ENCODE measurements at places on chromosomes 3 and 15. TPM values are rescaled to one million over a fixed set of nuclear protein-coding genes. Genes with fewer than 3 reads are reported as not detected.

DNA sequence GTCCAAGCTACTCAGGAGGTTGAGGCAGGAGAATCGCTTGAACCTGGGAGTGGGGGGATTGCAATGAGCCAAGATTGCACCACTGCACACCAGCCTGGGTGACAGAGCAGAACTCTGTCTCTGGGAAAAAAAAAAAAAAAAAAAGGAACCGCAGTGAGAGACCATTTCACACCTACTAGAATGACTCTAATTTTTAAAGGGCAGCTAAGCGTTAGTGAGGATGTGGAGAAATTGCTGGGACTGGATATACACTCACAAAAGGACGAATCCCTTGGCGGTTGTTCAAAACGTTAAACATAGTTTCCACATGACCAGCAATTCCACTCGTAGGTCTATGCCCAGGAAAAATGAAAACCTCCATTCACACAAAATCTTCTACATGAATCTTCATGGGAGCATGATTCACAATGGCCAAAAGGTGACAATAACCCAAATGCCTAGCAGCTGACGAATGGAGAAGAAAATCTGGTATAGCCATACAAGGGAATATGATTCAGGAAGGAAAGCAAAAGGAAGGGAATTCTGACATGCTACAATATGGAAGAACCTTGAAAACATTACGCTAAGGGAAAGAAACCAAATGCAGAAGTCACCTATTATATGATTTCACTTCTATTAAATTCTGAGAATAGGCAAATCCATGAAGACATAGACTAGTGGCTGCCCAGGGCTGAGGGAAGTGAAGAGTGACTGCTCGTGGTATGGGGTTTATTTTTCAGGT, 127.0 kb downstream of the CHSY1 start:
- DNase-seq, result peak; percentile 53

- DNase-seq, result no peak
Measured at GRCh38 chr3:137852391-137852830, 88.3 kb downstream of the SOX14 start.

- no peak for DNase-seq
Measured at GRCh38 chr15:93899817-93900216, 331.5 kb upstream of the MCTP2 start.

DNA sequence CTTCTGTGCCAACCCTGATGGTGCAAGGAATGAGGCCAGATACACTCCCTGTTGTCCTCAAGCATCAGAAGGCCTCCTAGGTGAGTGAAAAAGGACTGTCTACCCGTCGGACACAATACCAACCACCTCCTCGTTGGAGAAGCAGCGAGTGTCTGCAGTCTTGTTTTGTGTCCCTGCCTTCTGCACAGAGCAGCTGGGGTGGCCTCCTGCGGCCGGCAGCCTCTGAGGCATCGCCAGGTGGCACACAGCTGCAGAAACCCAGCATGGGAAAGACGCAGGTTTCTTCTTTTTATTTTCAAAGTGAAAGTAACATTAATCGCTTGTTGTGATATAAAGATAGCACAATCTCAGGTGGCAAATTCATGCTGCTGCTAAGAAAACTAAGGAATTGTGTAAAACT, 509.9 kb downstream of the OCA2 start:
- DNase-seq, result no peak

GRCh38 chr3:126390751-126391150, 4.0 kb upstream of the CFAP100 start:
- DNase-seq, result no peak

GRCh38 chr15:29822684-29823459, 604 bp upstream of the TJP1 start:
- DNase-seq, result peak; percentile 12

DNA sequence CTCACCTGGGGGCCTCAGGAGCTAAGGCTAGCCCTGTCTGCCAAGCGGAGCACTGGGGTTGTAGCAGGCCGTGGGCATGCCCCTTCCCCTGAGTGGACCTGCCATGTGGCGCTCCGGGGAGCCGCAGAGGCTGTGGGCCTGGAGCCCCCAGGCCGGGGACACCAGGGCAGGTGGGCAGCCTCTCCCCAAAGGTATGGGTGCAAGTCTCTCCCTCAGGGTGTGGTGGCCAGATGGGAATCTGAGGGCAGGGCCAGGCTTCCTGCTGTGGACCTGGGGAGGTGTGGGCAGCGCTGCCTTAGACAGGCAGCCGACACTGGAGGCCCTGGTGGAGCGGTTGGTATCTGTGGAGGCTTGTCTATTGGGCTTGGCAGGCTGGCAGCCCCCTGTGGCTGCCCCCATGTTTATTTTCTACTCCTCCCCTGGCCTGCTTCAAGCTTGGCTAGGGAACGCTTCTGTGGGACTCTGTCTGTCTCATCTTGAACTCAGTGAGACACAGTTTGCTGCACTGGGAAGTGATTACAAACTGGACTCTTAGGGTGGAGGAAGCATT, 5.9 kb downstream of the ACVR2B start:
- DNase-seq, result no peak

DNA sequence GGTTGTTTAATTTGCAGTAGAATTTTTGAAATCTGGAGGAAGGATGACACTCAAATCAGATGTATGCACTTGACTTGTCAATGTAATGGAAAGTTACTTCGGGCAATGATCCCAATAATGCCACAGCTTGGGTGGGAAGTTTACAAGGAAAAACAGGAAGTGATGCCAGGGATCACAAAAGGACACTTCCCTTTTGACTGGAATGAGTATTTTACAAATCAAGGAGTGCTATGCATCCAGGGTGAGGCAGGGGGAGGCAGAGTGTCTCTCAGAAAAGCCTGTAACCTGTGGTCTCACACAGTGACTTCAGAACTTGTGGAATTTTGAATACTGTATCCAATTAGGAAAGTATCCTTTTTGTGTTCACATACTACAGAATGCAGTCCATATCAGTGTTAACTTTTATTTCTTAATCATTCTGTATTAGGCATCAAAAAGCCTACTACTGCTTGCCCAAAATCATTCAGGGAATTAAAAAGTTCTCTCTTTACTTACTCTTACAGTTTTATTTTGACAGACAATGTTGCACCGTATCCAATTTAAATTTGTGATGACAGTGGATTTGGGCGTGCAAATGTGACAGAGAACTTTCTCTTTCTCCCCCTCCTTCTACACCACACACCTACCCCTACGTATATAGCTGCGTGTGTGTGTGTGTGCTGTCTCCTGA, 445.1 kb downstream of the MECOM start:
- no peak for DNase-seq

DNA sequence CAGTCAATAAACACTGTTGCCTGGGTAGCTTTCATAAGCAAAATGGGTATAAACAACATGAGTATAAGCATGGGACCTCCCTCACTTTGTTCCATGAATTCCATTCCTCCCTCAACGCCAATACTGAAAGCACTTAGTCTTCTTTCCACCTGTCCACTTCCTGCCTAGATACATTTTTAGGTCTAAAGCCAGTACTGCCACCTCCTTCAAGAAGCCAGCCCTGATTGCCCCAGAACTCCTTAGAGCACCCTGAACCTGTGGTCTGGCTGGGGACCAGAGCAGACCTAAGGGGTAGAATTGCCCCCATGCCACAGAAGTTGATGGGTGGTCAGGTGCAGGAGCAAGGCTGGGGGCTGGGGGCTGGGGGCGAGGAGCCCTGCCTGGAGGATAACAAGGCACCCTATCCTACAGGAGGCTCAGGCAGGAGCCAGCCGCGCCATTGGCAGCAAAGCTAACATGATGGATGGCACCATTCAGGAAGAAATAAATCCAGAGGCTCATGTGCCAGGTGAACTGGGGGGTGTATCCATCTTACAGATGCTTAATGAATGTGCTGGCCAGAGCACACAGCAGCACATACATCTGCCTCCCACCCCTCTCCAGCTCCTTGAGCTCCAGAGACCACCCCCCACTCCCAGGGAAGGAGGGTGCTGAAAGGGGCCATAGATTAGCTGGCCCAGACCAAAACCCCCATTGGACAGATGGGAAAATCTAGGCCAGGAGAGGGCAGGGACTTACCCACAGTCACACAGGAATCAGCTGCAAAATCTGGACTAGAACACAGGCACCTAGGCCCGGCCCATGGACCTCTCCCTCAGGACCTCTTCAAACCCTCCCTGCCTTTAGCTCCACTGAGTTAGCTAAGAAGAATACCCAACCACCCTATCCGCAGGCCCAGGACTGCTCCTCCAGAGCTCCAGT, 113.8 kb upstream of the LINGO1 start:
- no peak for DNase-seq

DNA sequence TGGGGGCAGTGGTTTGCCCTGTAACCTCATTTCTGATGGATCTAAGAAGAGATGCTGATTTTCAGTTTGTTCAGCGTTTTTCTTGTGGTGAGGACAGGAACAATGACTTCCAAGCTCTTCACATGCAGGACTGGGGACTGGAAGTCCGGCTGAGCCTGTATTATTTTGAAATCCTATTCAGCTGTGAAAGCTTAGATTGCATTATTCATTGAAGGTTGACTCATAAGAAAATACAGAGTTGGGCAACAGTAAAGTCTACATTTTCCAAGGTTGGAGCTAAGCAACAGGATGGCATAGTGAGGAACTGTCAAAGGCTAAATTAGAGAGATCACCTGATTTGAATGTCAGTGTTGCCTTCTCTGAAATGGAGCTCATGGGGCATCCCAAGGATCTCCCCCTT, 230.9 kb upstream of the FEZF2 start:
- DNase-seq, result no peak

DNA sequence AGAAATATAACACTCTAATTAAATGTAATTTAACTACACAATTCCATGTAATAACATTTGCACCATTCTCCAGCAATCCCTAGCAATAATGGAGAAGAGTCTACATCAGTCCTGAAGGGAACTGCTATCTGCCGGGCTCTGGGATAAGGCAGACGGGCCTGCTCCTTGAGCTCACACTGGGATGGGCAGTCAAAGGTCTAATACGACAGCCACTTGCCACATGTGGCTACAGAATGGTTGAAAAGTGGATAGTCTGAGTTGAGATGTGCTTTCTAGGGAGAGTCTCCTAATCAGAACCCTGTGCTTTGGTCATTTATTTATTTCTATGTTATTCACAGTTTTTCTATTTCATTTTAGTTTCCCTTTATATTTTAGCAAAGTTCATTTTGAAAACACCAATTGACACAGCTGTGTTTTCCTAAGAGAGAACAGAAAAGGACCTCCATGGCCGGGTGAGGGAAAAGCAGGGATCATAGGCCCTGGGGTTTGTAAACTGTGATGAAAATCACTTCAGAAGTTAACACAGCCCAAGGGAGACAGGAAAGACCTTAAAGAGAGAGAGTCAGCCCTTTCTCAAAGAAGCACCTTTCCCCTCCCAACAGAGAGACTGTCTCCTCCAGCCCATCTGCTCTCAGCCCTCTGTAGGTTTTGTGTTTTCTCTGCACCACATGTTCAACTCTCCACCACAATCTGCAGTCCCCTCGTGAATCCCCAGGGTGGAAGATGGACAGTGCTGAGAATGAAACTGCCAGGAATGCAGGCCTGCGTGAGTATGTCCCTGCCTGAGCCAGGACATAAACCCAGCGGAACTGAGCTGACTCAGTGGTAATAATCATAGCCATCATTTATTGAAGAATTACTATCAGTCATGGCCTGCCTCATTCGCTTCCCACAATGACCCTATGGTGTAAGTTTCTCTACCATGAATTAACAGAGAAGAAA, 11.6 kb downstream of the FSIP1 start:
- no peak for DNase-seq

- peak; percentile 78 for DNase-seq
Measured at GRCh38 chr3:49723296-49723627, 489 bp downstream of the GMPPB start.

DNA sequence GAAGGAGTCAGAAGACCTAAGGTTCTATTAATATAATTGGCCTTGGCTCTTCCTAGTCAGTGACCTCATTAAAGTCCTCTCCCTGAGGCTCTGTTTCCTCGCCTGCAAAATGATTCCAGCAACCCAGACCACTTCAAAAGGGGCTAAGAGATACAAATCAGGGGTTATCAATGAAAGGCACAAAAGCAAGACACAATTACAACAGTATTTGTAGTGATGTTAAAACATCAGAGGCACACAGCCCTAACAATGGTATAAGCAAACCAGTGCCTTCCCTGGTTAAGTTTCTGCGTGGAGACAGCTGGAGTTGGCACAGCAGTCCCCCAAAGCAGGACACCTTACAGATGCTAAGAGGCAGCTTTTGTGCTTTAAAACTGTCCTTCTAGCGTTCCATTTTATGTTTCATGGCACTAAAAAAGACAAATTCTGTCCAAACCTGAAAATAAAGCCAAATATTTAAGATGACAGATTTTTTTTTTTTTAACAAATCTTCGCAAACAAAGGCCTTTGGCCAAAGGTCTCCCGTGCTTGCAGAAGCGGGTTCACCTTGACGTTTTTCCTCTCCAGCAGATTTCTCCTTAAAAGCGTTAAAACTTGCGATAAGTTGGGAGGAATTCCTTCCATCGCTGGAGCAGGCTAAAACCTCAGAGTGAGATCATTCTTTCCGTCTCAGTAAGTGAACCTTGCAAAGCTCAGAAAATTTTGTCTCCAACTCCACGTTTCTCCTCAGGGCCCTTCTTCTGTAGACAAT, 999 bp downstream of the ZNF280D start:
- peak; percentile 32 for DNase-seq

GRCh38 chr15:55195996-55196395, 745 bp downstream of the RSL24D1 start:
- DNase-seq, result no peak

GRCh38 chr15:51878446-51879386, 49.3 kb downstream of the TMOD3 start:
- DNase-seq, result no peak

DNA sequence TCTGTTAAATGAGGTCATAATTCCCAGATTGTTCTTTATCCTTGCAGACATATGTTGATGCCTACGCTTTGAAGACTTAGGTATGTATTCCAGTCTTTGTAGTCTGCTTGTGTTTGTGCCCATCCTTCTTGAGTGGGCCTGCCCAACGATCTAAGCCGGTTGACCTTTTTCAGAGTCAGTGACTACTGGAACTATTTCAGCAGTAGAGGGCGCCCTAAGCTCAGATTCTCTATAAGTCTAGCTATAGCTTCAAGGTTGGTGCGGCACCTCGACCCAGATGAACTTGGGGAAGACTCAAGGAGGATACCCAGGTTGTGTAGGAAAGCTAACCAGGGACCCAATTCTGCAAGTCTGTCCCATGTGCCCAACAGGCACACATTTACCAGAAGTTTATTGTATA, 228.8 kb upstream of the PPP2R3A start:
- DNase-seq, result no peak

DNA sequence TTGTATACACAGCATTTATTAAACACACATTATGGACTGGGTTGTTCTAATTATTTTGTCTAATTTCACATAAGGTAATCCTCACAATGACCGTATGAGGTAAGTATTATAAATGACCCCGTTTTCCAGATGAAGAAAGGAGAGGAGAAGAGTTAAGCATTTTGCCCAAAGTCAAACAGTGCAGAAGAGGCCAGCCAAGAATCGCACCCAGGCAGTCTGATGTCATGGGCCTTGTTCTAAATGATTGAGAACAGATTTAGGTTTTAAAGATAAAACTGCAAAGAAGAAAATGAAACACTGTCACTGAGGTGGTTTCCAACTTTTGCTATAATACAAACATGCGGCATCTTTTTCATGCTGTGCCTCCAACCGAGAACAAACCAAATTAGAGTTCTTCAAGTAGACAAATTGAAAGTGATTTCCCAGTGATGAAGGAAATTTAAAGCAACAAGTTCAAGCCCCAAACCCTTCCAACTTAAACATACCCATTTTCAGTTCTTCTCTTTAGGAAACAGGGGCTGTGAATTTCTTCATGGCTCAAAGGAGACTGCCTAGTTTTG, 155.3 kb downstream of the THRB start:
- no peak for DNase-seq

The PCNP gene
- polyA plus RNA-seq, result 71.4 TPM

The AADACL2 gene
- polyA plus RNA-seq, result not detected

The RLBP1 gene
- polyA plus RNA-seq, result not detected

The MUSTN1 gene
- polyA plus RNA-seq, result 11.2 TPM

The RBP2 gene
- not detected for polyA plus RNA-seq

The GOLGA6B gene
- not detected for polyA plus RNA-seq

All from B cell (primary cell).